ENCODE measurements at places on chromosomes 16 and 17.

DNA sequence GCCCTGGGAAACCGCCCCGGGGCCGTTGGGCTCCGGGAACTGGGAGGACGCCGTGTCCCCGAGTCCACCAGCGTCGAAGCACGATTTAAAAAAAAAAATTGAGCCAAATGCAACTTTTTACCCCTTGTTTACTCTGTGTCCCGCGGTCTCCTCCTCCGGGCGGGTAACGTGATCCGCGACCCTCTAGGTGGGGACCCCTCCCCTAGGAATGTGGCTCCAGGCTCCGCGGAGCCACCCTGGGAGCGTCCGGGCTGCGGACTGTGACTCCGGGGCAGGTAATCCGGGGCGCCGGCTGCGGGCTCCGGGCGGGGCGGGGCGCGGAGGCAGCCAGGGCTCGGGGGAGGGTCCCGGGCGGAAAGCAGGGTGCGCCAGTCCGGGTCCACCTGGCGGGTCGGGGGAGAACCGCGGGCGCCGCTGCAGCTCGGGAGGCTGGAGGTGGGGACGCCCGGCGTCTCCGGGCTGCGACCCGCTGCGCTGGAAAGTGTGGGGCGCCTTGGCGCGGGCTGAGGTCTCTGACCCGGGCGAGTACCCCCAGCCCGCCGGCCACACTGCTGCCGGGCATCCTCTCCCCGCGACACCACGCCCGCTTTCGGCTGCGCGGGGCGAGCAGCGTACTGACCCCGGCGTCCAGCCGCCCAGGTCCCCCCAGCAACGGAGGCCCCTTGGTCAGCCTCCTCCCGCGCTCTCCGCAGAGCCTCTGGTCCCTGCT, 852 bp upstream of the HELZ start:
- DNase-seq: no peak

DNA sequence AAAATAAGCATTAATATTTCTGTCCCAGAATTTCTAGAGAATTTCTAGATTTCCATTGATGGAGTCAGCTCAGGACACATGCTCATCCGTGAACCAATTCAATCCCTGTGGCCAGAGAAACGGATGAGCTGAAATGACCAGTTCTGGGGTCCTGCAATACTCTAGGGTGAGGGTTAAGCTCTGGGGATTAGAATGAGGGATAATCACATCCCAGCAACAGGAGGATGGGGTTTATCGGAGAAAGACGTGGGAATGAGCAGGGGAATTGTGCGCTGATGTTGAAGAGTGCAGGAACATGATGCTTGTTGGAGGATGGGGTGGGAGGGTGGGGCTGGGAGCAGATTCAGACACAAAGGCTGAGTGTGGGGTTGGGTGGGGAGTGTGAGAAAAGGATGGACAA, 64.1 kb downstream of the SLC5A11 start:
- DNase-seq: no peak

DNA sequence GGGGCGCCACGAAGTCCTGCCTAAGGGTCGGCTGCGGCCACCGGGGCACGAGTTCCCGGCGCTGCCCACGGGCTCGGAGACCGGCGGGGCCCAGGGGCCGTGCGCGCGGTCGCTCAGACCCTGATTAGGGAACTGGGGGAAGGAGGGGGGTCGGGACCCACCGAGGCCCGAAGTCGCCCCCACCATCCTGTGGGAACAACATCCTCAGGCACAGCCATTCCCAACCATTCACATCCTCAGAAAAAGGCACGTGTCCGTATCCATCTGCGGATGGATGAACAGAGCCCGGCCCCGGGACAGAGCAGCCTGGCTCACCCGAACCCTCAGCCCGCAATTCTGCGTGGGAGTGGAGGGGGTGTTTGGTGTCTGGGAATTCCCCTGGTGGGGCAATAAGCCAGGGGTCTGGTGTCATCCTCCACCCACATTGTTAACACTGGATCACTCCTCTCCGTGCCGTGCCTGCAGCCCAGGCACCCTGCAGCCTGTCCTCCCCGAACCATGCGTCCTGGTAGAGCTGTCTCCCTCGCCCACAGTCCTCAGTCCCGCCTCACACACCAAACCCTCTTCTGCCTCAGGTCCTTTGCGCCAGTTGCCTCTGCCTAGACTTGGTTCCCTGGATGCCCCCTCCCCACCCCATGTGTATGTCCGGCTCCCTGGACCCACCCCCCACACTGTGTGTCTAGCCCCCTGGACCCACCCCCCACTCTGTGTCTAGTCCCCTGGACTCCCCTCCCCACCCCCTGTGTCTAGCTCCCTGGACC, 789 bp upstream of the CCDC57 start:
- DNase-seq: peak; percentile 84

DNA sequence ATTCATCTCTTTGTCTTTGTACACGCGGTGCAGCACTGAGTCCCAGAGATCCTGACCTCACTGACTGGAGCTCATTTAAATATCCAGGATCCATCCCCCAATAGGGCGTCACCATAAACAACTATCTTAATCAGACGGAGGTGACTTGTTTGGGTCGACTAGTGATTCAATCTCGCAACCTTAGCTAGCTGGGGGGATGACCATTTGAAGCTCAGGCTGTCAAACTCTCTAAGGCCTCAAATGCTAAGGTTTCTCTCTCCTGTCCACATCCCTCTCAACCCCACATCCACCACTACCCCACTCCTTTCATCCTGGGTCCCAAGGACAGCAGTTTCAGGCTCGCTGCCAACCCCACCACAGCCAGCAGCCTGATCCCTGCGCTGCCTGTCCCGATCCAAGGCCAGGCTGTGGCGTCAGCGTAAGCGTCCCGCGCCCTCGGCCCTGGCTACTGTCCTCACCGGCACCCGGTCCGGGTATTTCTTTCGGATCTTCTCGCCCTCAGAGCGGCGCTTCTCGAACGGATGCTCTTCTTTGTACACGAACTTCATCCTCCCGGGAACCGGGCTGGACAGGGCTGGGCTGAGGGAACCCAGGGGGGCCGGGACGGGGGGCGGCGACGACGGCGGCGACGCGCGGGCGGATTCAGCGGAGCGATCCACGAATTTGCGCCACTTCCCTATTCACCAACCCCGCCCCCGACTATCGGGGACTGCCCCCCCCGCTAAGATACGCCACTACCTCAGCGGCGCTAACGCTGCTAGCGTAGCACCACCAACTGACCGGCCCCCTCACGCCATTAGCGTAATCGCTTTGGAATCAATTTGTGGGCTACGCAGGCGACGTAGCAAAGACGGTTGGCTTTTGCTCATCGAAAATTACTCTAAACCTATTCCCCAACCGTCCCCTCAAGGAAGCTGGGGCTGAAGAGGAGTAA, at the start of gene GABARAP:
TSS of gene GABARAP (minus strand) at position 667 of the 934 bp plus-strand sequence. CDS start at position 548, 119 bp downstream.
- peak; percentile 92 for DNase-seq

DNA sequence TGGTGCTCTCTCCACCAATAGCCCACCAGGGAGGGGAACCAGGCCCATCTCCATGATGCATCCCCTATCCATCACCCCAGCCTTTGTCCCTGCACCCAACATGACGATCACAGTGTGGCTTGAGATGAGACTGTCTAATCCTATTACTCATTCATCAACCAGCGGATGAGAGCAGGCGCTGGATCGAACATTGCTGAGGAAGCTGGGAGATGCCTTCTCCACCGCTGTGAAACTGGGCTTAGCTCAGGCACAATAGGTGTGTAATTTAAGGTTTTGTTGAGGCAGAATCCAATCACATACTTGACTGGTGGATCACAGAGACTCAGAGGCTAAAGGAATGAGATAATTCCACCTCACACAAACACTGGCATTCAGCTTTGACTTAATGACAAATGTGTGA, 64.6 kb upstream of the IRX3 start:
- no peak for DNase-seq

DNA sequence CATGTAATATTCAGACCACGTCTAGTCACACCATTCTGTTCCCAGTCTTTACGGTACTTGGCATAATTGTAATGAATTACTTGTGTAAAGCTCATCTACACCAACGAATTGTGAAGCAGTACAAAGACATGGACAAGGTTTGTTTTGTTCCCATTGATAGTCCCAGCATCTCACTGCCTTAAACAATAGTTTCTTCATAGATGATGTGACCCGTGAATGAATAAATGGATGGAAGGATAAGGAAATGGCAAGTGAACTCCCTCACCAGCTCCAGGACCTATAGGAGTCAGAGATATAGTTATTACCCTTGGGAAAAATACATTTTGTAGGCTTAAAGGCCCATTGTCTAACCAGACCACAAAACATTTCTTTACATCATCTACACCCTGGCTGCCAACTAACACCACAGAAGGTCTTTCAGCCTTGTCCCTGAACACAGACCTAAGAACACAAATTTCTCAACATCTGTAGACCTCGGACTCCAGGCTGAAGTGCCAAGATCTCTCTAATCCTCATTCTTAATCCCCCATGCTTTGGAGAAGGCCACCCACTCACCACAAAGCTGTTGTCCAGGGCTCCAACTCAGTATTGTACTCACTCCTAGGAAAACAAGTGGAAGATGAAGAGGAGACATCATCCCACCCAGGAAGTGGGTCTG, 38.2 kb downstream of the MAF start:
- no peak for DNase-seq

DNA sequence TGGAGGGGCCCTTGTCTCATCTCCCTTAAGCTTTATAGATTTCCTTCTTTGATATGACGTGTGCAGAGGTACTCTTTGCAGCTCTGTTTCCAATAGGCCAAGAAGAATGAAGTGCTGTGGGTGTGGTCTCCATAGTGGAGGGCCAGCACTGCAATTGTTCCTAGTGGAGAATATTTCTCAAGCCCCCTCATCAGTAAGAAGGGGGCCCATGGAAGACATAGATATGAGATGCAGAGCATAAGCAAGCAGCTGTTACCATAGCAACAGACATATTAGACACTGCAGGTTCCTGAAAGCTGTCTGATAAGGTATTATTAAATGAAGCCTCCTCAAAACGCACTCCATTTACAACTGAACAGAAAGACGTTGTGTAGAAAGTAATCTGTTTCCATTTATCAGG, 240.7 kb downstream of the ZFHX3 start:
- DNase-seq: no peak

DNA sequence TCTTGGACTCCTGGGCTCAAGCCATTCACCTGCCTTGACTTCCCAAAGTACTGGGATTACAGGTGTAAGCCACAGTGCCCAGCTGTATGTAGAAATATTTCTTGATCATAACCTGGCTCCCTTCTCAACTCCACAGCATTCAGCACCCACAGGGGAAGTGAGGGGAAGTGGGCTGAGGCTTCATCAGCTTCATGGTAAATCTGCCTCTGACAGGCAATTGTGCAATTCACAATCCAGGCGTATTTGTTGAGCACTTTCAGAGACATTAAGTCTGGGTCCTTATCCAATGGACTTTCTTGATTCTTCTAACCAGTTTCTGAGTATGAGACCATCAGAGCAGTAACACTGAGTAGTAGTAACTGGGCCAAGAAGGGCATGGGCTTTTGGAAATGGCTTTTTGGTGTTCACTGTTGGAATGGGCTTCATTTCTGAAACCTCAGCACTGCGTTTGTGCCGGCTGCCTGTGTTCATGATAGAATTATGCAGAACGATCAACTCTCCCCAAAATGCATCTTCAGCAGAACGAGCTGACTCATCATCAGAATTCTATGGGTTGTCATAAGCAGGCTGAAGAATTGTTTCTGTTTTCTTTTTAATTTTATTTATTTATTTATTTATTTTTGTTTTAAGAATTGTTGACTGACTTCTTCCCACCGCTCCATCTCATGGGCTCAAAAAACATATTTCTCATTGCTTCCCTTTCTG, 28.9 kb downstream of the FAM20A start:
- DNase-seq: no peak

DNA sequence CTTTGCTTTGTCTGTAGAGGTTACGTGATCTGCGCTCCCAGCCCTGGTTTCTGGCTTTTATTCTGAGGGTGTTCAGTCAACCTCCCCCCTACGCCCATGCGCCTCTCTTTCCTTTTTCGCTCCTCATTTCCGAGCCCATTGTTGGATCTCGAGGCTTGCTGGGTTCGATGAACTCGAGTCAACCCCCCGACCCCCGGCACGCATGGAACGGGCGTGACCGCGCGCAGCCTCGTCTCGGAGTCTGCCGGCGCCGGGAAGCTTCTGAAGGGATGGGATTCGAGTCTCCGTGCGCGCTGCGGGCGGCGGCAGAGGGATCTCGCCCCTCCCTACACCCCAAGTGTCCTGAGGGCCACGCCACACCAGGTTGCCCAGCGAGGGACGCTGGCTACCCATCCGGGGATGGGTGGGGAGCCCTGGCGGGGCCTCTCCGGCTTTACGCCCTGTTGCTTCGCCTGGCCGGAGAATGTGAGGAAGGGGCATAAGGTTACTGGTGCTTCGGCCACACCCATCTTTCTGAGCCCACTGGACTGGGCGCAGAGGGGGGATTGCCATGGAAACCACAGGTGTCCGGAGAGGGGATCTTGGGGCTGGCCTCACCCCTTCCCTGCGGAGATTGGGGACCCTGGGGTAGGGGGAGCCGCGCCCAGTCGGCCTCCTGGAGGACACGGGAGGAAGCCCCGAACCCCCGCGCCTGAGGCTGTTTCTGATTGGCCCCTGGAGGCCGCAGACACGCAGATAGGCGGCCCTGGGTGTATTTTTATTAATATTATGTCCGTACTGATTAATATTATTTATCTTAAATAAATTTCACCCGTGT, 1.8 kb downstream of the MAPT start:
- no peak for DNase-seq

DNA sequence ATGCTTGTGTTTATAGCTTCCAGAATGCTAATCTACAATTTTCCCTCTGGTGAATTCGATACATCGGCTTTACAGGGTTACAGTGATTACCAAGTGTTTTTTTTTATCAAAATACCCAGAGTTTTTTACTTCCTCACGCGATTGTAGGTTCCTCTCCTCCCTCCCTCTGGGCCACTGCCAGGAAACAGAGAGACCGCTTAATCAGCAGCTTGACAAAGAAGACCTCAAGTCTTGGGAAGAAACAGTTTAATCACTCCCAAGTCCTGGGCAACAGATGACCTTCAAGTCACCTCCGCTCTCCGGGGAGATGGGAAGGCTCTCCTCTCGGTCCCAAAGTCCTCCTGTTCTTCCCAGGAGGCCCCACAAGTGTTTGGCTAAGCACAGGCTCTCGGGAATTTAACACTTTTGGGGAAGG, 23.5 kb downstream of the SMTNL2 start:
- DNase-seq: peak; percentile 60
